ENCODE measurements at places on chromosomes 2 and 18.

DNA sequence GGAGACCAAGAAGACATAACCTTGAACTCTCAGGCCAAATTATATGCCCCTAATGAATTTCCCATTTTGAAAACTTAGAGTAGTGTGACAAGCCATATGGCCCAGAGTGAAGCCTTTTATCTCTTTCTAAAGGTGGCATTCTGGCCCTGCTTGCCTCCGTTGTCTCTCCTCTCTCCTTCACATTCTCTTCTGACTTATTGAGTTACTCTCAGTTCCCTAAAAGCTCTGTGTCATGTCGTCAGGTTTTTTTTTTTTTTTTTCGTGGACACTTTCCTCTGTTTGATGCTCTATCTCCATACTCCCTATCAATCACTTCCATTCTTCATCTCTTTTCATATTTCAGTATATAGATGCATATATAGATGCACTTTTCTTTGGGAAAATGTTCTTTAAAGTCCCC is 128.1 kb upstream of the RPRM start:
- no peak for DNase-seq

- no peak for DNase-seq
Observed at GRCh38 chr2:57440437-57440836, 606.2 kb upstream of the VRK2 start.

- DNase-seq, result no peak
Observed at GRCh38 chr2:196697825-196698224, 58.3 kb downstream of the CCDC150 start.

- DNase-seq, result no peak
Observed at GRCh38 chr18:21650311-21650710, 38.2 kb downstream of the SNRPD1 start.

- no peak for DNase-seq
Observed at GRCh38 chr2:83481436-83481835, 977.6 kb downstream of the SUCLG1 start.

- DNase-seq, result no peak
Observed at GRCh38 chr2:11667194-11667593, 2.8 kb downstream of the NTSR2 start.

DNA sequence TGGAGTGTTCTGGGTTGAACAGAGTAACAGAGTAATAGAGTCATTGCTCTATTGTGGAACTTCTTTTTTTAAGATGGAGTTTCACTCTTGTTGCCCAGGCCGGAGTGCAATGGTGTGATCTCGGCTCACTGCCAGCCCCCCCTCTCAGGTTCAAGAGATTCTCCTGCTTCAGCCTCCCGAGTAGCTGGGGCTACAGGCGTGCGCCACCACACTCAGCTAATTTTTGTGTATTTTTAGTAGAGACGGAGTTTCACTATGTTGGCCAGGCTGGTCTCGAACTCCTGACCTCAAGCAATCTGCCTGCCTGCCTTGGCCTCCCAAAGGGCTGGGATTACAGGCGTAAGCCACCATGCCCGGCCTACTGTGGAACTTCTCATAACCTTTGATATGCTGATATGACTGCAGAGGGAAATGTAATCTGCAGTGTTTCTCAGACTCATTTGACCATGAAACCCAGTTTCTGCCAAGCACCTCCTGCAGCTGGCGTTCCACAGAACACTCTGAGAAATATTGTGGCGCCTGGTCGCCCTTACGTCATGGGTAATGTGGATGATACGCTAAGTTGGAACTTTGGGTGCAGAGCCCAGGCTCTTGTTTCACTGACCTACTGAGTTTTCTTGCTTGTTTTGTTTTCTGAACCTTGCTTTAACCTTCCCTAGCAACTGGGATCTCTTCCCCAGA is 213.8 kb downstream of the BCL2 start:
- peak; percentile 39 for DNase-seq

- no peak for DNase-seq
Observed at GRCh38 chr2:240451108-240451611, 15.7 kb downstream of the GPC1 start.

DNA sequence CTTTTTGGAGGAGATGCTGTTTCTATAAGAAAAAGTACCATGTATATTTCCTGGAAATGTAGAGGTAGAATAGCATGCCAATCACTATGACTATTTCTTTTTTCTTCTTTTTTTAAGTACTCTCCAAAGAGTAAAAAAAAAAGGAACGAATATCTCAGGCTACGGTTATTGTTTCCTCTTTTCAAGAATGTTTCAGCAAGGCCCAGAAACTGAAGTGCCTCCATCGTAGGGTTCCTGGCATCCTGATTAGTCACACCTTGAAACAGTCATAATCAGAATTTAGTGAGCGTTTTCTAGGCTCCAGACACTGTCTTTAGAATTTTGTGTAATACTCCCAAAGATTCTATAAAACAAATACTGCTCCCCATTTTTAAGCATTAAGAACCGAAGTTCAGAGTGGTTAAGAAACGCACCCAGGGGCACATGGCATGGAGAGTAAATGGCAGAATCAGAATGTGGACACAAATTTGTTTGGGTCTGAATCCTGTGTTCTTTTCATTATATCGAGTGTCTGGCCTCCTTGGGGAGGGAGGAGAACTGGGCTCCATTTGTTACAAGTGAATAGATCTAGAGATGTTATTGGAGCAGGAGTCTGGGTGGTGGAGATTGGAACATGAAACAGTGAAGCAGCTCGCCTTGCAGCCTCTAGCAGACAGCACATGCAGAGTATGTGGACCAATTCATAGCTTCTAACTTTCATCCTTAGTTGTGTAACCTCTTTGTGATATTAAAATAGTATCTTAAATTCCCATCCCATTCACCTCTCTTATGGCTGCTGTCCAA is 26.7 kb downstream of the ZEB2 start:
- DNase-seq, result no peak

DNA sequence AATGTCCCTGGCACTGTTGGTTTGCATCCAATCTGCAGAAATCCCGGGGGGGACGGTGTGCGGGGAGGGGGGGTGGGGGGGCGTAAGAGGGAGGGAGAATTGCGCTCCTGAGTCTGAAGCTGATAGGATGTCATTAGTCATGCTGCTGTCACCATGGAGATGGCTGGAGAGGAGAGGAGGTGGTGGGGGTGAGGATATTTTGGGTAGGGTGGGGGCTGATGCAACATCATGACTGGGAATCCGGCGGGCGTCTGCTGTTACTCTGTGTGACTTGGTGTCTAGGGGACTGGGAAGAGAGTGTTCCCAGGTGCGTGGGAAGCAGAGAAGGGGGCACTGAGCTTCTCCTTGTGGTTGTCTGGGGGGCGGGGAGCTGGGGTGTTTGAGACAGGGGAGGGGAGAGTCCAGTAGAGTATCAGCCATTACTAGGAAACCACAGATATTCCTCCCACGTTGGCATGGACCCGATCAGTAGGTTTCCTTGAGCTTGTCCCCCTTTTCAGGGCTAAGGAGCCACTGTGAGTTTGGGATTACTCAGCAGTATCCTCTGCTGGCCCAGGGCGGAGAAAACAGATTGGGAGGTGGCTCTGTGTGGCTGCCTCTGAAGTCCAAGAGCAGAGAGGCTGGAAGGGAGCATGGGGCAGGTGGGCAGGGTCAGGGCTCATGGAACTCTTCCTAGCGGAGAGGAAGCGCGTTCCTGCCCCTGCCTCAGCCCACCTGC is 18.9 kb downstream of the TET3 start:
- DNase-seq, result no peak

DNA sequence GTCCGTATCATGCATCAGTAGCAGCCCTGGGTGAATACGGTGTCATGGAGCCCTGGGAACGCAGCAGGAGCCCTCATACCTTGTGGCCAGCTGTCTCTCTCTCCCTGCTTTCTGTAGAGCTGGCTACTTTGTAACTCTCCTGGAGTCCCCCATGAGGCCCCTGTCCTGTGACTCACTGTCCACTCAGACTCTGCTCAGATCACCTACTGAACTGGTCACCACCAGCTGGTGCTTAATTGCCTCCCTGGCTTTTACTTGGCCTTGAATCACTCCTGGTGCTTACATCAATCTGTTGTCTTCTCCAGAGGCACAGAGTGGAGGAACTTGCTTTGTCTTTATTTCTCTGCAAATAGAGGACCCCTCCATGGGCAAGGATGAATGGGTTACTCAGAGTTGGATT is 172.7 kb downstream of the HRH4 start:
- no peak for DNase-seq

DNA sequence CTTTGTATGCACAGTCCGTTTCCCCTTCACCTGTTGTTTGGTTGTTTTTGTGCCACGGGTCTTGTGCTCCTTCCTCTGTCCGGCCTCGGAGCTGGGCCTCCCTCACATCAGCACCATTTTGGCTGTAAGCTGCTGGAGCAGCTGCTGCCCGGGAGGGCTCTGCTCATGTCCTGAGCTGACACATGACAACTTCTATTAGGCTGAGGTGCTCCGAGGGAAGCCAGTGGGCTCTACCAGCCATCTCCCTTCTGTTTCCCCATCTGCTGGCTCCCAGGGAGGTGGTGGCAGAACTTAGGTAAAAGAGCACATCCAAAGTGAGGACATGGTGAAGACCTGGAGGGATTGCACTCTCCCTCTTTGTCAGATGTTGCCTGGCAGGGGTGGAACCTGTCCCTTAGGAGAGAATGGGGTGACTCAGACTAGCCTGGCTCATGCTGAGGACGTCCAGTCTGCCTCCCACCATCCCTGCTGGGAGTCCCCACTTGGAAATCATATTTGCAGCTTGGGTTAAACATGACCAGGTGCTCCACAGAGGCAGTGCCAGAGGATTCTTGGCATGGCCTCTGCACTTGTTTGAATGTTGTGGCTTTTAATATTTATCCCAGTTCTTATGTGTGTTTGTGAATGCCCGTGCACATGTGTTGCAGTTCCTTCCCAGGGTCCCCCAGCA is 49.8 kb upstream of the TNP1 start:
- no peak for DNase-seq

DNA sequence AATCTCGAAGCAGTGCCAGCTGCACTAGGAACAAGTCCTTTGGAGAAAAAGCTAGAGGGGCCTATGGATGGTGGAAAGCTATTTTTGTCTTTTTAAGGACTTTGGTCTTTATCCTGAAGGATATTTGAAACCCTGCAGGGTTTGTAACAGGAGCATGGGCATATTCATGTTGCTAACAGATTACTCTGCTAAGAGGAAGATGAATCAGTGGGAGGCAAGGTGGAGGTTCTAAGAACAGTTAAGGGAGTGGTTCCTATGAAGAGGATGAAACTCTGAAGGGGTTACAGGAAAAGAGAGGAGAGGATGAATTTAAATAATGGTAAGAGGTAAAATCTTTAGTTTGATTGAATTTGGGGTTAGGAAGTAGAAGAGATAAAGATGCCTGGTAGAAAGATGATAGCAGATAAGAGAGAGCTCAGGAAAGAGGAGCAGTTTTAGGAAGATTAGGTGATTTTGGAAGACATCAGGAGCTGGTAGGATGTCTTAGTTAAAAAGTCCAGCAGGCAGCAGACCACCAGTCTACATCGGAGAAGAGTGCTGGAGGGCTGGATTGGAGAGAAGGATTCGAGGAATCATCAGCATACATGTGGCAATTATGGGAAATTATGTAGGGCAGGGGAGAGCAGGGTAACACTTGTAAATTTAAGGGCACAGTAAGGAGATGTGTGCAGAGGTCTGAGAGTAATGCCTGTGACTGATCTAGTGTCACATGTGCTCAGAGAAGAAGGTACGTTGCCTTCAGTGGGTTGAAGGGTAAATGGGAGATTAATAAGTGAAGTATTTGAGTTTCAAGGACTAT is 39.3 kb upstream of the C1GALT1C1L start:
- no peak for DNase-seq

DNA sequence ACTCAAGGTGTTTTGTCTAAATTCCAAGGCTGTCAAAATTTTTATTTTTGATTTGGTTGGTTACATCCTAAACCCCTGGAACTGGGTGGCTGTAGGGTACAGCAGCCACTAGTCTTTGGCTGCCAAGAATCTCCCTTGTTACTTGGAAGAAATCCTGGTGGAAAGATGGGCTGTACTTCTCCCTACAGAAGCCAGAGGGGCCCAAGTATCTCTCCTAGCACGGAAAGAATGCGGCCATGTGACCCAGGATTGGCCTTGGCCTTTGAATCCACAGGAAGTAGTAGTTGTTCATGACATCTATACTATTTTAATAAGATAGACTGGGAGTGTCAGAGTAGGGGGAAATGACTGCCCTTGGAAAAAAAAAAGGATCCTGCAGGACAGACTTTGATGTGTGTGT is 54.4 kb upstream of the MYO3B start:
- no peak for DNase-seq

DNA sequence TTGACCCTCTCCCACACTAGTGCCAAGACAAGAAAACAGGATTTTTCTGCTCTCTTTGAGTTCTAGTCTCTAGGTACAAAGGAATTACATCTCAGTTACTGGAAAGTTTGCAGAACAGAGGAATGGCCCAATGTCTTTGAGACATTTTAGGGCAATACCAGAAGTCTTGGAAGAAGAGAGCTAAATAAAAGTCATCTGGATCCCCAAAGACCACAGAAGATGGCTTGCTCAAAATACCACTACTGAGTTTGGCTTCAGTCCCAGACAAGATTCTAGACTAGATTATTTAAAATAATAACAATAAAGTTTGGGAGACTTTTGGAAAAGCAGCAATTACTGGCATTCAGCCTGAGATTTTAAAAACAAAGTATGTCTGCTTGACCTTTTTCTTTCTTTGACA is 61.9 kb upstream of the HK2 start:
- DNase-seq, result no peak

DNA sequence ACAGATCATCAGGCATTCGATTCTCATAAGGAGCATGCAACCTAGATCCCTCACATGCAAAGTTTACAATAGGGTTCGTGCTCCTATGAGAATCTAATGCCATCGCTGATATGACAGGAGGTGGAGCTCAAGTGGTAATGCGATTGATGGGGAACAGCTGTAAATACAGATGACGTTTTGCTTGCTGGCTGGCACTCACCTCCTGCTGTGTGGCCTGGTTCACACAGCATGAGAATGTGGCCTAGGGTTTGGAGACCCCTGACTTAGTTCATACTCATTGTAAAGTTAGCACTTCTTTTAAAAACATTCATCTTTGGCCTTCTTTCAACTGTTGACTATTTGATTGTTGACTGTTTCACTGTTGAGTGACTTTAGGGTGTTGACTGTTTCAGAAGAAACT is 8.7 kb upstream of the CHMP1B start:
- DNase-seq, result no peak

- DNase-seq, result no peak
Observed at GRCh38 chr2:189466656-189467055, 25.4 kb downstream of the WDR75 start.

DNA sequence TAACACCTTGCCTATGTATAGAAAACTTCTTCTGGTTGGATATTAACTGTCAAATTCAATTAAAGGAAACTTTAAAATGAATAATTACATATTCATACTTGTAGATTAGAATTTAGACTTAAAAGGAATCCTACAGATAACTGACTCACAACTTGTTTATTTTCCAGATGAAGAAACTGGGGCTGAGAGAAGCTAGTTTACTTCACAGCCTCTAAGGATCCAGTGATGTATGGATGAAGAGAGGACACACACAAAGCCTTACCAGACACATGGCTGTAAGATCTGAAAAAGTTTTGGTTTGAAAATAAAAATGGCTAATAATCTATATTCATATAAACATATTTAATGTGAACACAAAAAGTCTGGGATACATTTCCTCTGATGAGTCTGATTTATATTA is 72.3 kb downstream of the PRELID3A start:
- DNase-seq, result no peak

GRCh38 chr18:27378431-27379095 is 193.5 kb upstream of the CHST9 start:
- DNase-seq, result peak; percentile 4

Measured in GM20000 (cell line).